ENCODE measurements at places on chromosomes 2 and 18.

- no peak for DNase-seq
Observed at GRCh38 chr2:98551316-98551715, 57.0 kb downstream of the COA5 start.

DNA sequence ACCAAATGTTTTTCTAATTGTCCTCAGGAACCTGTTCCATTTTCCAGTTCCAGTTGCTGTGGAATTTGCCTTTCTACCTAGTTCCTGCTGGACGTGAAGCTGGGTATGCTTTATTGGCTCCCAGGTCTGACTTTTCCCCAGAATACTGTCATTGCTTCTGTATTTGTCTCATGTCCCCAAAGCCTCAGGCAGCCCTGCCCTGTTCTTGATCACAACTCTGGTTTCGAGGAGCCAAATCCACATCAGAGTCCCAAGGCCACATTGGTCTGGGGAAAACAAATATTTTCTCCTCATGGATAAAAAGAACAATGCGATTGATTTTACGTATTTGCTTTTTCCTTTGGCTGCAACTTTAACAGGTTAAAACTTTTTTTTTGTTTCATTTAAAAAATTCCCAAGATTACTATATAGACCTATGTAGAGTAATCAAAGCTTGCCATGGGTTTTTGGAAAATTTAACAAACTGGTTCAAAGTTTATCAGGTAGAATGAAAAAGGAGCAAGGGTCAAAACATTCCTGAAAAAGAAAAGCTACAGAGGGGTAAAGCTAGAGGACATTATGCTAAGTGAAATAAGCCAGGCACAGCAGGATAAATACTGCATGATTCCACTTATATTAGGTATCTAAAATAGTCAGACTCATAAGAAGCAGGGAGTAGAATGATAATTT lies 85.2 kb downstream of the MDH1 start:
- DNase-seq, result no peak

GRCh38 chr2:135299658-135300244 lies 231.3 kb downstream of the ZRANB3 start:
- no peak for DNase-seq

GRCh38 chr2:195316486-195316885 lies 340.5 kb upstream of the SLC39A10 start:
- DNase-seq, result no peak

GRCh38 chr2:188308483-188308882 lies 16.8 kb downstream of the GULP1 start:
- peak; percentile 14 for DNase-seq

GRCh38 chr18:14970027-14970426 lies 222.1 kb downstream of the ANKRD30B start:
- no peak for DNase-seq

DNA sequence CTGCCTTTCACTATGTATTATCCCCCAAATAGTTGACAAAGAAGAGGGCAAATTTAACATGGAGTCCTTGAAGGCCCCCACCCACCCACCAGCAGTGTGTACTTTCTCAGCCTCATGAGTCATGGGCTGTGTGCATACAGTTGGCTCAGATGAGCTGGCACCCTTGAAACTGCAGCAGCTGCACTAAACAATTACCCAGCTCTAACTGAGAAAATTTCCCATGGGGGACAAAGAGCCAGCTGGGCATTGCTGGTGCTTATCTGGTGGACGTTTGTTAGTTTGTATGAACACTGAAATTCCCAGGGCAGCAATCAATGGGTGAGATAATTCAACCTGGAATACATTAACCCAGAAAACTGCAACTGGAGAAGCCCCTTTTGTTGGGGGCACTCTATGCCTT lies 131.7 kb downstream of the GCA start:
- peak; percentile 19 for DNase-seq

- DNase-seq, result peak; percentile 94
Observed at GRCh38 chr18:32349728-32350395, 120.8 kb downstream of the GAREM1 start.

DNA sequence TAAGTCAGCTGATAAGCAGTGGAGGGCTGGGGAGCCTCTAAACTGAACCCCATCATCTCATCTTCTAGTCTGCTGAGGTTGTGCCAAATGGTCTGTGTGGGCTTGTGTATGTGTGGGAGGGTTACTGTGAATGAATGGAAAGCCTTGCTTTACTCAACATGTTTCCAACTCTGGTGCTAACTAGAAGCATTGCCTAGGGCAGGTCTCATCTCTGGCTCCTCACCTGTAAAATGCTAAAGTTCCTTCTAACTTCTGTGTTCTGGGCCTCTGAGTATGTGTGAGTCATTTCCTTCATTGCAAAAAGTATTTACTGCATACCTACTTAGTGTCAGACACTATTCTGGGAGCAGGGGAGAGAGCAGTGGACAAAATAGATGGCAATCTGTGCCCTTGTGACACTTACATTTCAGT lies 1.3 kb downstream of the LIPG start:
- no peak for DNase-seq

DNA sequence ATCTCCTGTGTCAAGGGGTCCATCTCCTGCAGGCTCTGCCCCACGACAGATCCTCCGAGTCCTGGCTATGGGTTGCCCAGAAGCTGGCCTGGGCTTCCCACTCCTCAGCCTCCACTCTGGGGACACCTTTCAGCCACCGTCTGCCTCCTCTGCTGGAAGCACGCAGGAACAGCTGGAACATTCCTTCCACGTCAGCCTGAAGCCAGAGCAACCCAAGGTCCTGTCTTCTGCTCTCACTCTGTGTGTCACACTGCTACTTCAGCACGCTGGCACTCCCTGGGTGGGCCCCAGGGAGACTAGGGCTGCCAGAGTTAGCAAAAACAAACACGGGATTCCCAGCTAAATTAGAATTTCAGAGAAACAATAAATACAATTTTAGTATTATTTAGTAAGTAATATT lies 148.8 kb downstream of the HRH4 start:
- no peak for DNase-seq

- no peak for DNase-seq
Observed at GRCh38 chr18:45654677-45655076, 39.4 kb downstream of the SLC14A2 start.

DNA sequence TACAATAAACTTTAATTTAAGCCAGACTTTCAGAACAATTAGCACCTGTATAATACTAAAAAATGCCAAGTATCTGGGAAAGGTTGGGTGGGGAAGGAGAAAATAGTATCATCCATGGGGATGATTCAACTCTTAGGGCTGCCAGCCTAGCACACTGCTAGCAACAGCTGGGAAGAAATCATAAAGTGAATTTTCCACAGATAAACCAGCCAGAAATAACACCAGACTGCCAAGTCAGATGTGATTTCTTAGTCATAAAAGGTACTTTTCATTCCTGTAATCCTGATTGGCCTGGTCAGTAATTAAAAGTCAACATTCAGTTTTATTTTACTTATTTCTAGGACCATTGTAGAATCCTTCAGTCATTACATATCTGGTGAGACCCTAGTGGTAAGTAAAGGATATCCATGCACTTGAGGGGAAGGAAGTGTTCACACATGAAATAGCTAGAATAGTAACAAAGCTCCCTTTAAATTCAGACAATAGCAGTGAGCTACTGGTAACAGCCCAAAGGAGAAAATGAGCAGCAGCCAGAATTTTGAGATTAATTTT lies 59.4 kb downstream of the LIMS1 start:
- DNase-seq, result peak; percentile 80

GRCh38 chr2:128260239-128261138 lies 58.2 kb downstream of the HS6ST1 start:
- DNase-seq, result peak; percentile 57

- peak; percentile 24 for DNase-seq
Observed at GRCh38 chr2:26292646-26293045, 47.9 kb downstream of the HADHB start.

DNA sequence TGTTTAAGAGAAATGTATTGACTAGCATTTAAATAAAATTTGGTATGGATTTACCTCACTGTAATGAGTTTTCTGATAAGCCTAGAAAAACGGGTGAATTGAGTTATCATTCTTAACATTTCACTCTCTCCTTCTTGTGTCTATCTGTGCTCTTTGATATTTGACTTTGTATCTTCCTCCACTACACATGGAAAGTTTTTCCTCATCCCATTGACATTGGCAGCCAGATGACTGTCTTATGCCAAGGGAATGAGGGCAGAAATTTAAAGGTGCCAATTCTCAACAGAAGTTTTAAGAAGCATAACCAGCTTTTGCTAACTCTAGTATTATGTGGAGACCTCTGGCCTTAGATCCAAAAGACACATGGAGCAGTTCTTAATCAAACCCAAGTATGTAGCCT lies 376.6 kb downstream of the DSEL start:
- no peak for DNase-seq
